AG04449 (cell line): ENCODE measurements at places on chromosomes 12 and 14.

DNA sequence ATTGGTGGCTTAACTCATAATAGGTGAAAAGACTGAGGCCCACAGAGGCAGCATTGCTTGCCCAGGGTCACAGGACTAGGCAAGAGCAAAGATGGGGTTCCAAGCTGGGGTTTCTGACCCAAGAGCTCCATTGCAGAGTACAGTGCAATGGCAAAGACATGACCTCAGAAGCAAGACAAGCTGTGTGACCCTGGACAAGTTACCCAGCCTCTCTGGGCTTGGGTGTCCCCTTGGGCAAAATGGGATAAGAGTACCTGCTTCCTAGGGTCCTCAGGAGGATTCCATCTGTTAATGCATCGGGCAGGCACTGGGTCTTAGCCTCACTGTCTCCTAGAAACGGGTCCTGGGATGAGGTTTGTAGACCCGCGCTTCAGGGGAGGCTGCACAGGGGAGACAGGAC, 111.6 kb upstream of the NCOR2 start:
- no peak for DNase-seq

- DNase-seq, result no peak
These were observed 50.5 kb upstream of the PNMA1 start for GRCh38 chr14:73764406-73765280.

DNA sequence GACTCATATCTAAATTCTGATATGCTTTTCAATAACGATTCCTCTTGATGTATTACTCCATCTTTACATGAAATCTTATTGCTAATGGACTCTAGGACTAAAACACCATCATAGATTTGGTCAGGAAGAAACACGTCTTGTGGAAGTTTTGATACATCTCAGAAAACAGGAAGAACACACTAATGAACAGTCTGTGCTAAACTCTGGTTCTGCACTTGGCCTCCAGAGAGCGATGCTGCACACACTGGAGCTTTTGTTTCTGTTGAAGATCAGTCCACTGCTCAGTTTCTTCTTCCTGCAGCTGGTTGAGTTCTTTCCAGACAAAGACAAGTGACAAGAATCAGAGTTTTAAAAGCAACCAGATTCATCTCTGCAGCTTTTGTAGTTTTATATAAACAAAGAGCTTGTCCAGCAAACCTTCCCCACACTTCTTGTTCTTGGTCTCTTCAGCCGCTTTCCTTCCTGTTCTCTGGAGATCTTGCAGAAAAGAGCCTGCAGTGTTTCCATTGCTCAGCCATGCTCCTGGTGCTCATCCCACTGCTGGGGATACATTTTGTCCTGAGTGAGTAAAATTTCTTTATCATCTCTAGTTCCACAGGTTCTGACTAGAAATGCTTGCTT, 229.1 kb upstream of the OR4E1 start:
- no peak for DNase-seq

DNA sequence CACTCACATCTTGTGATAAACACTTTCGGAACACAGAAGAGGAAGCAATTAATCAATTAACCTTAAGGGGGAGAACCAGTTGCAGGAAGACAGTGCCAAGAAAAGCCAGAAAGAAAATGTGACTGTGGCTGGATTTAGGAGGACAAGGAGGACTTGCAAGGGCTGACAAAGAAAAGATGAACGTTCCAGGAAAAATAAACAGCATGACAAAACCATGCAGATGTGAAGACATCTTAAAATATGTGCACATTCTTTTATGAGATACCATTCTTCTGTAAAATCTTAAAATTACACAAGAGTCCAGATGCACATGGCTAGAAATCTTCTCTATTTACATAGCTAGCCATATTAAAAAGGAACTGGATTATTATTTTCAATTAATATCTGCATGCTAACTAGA, 33.4 kb downstream of the KITLG start:
- DNase-seq, result no peak

DNA sequence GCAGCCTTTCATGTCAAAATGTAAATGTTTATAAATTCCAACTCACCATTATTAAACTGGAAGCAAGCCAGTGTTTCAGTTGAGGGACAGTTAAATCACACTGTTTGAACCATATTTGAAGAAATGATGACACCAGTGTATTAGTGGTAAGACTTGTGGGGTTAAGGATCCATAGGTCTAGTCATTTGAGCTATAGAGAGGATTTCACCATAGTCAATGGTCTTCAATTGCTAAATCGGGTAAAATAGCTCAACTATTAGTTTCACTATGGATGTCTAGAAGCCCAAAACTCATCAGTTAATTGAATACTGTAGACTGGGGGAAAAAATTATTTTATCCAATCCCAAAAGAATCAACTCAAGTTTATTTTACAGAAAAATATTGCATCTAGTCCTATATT, 659.1 kb downstream of the NRXN3 start:
- no peak for DNase-seq

GRCh38 chr12:32379213-32379612, 20.1 kb upstream of the FGD4 start:
- no peak for DNase-seq

GRCh38 chr12:81819991-81820633, 61.0 kb upstream of the PPFIA2 start:
- no peak for DNase-seq

GRCh38 chr12:5013266-5013730, 30.4 kb upstream of the KCNA5 start:
- no peak for DNase-seq

DNA sequence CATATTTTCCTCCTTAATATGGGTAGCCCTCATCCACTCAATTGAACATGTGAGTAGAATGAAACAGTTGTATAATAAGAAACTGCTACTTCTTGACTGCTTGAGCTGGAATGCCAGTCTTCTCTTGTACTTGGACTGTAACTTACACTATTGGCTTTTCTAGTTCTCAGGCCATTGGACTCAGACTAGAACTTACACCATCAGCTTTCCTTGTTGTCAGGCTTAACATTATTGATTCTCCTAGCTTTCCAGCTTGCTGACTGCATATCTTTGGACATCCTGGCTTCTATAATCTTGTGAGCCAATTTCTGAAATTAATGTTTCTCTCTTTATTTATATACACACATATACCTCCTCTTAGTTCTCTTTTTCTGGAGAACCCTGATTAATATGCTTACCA, 24.8 kb downstream of the CCDC91 start:
- DNase-seq, result no peak

- no peak for DNase-seq
These were observed 16.6 kb downstream of the SSTR1 start for GRCh38 chr14:38224338-38224737.

DNA sequence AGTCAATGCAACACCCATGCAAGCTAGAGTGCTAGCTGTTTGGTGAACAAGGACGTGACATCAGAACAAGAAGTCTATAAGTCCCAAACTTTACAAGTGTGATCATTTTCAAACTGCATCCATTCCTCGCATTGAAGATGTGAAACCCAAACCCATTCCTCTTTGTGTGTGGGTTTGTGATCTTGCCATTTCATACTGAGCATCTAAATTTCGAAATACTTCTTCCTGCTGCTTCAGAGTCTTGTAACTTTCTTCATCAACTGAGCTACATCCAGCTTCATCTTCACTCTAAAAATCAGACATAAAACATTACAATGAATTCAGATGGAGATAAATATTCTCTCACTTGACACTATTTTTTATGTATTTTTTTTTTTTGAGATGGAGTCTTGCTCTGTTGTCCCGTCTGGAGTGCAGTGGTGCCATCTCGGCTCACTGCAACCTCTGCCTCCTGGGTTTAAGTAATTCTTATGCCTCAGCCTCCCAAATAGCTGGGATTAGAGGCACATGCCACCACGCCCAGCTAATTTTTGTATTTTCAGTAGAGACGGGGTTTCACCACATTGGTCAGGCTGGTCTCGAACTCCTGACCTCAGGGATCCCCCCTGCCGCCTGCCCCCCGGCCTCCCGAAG, 4.8 kb upstream of the ZCCHC8 start:
- no peak for DNase-seq

- DNase-seq, result no peak
These were observed 240.2 kb upstream of the CLEC14A start for GRCh38 chr14:38496092-38496491.

- DNase-seq, result no peak
These were observed 70.1 kb downstream of the PEBP1 start for GRCh38 chr12:118206107-118206412.

DNA sequence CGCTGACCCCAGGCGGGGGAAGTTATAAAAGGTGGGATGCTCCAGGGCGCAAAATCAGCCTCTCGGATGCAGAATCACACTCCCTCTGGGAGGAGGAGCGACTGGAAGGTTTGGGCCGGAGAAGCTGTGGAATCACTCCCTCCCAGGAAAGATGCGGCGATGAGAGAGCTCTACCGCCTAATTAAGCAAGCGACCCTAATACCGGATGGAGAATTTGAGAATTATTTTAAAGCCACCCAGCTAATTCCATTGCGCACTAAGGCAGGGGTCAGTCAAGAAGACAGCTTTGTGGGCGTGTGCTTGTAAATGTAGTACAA, 1.9 kb downstream of the COL2A1 start:
- DNase-seq, result no peak

GRCh38 chr12:85138833-85139232, 102.7 kb downstream of the LRRIQ1 start:
- DNase-seq, result no peak

GRCh38 chr12:3803865-3804472, 51.1 kb upstream of the CRACR2A start:
- peak; percentile 16 for DNase-seq
